ENCODE measurements at places on chromosomes 6 and 20.

DNA sequence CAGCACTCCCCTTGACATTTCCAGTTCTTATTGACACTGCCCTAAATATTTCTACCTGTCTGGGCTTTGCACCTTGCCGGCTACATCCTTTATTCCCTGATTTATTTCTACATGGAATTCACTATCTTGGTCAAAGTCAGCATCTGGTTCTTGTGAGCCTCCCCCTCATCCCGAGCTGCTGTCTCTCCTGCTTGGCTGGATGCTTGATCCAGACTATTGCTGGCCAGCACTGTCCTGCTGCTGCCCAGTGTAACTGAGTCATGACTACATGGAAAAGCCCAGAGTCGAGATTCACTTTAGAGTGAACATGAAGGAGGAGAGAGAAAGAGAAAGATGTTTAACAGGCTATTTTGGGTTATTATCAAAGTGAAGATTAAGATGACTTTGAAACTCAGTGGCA, 142.2 kb downstream of the OPN5 start:
- DNase-seq = no peak

GRCh38 chr6:96761794-96762193, 75.5 kb downstream of the GPR63 start:
- no peak for DNase-seq

DNA sequence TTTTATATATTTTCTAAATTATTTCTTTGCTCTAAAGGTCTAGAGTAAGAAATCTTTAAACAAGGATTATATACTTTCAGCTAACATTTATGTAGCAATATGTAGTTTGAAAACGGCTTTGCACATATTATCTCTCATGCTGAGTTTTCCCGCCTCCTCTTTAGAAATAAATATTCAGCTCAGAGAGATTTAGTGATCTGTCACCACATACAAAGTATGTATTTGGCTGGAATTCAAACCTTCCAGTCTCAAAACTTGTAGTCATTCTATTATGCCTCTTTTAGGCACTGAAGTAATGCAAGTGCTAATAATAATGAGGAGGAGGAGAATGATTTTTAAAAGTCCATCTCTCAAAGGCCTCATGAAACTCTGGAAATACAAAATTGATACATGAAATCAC, 525.0 kb downstream of the GRIK2 start:
- no peak for DNase-seq

- no peak for DNase-seq
Measured at GRCh38 chr6:156789081-156789943, 12.1 kb downstream of the ARID1B start.

GRCh38 chr20:14374196-14374595, 36.8 kb upstream of the FLRT3 start:
- DNase-seq = no peak

Measured in HFF-Myc (cell line).